Activated naive CD4-positive, alpha-beta T cell (primary cell): ENCODE measurements at places on chromosomes 16 and 17.
A peak's percentile ranks its signal among the peaks of the same experiment; 100 is the strongest.

GRCh38 chr16:68658341-68658973 lies 13.3 kb downstream of the CDH3 start:
- DNase-seq = no peak

GRCh38 chr17:72926171-72926570 lies 166.3 kb downstream of the SLC39A11 start:
- DNase-seq = no peak

DNA sequence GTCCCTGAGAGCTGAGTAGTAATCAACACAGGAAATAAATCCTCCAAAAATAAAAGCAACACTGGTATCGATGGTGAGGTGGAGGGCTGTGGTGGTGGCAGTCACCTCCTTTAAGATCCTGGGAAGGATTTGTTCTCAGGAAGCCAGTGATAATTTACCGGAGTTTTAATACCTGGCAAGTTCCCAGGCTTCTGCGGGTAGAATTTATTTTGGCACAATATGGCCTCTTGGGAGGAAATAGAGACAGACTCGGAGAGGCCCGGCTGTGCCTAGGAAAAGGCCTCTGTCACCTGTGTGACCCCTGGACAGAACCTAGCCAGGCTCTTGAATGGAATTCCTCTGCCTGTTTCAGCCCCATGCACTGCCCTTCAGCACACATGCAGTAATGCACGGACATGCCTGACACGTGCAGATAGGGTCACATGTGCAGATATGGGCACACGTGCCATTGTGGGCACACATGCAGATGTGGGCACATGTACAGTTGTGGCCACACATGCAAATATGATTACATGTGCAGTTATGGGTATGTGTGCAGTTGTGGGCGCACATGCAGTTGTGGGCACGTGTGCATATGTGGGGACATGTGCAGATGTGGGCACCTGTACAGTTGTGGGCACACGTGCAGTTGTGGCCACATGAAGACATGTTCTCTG lies 33.5 kb downstream of the MGAT5B start:
- DNase-seq = no peak

GRCh38 chr17:49755663-49756283 lies 8.2 kb downstream of the FAM117A start:
- no peak for DNase-seq

DNA sequence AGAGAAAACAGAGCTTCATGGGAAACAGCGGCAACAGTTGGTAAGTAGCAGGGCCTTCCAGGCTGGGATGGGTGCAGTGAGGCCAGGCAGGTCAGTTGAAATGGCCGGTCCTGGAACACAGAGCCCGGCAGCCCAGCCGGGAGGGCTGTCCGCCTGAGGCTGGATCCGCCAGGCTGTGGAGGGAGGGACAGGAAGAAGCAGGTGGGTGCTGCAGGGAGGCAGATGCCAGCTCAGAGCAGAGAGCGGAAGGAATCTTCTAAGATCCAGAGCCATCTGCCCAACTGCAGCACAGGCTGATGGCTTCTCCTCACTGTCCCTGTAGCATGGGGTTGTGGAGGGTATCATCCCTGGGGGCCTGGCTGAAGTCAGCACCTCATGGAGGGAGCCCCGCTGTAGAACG lies 599 bp downstream of the RNF112 start:
- no peak for DNase-seq

- DNase-seq = peak; percentile 29
Observed at GRCh38 chr16:12458591-12459358, 344.9 kb downstream of the CPPED1 start.

- no peak for DNase-seq
Observed at GRCh38 chr17:49353607-49354006, 8.4 kb downstream of the ZNF652 start.

GRCh38 chr16:11328172-11329070 lies 16.8 kb upstream of the RMI2 start:
- DNase-seq = peak; percentile 33

- no peak for DNase-seq
Observed at GRCh38 chr17:50879086-50879485, 12.9 kb upstream of the TOB1 start.

DNA sequence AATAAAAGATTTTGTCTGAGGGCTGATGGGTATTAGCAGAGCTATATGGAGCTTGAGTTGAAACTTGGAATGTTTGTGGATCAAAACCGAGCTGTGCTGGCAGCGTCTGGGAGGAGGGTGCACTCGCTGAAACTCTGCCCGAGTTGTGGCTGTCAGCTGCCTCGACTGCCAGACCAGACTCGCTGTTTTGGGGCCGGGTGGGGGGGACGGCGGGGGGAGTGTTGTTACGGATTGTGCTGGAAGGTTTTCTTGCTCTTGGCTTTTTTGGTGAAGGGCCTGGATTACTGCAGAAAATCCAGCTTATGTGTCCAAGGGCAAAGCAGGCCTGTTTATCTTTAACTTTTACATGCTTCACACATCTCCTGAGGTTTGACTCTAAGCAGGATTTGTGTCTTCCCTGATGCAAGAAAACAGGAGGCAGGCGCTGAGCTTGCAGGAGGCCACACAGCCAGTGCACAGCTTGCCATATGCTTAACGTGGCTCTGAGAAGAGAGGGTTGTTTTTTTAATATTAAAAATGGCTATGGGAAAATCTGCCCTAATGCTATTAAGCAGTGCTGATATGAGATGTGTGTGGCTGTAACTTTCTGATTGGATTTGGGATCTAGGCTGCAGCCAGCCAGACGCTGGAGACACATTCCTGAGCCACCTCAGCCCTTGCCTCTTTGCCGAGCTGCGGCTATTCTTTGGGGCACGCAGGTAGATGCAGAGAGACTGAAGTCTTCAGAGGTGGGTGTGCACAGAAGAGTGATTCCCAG lies 20.5 kb upstream of the RPTOR start:
- DNase-seq = no peak

DNA sequence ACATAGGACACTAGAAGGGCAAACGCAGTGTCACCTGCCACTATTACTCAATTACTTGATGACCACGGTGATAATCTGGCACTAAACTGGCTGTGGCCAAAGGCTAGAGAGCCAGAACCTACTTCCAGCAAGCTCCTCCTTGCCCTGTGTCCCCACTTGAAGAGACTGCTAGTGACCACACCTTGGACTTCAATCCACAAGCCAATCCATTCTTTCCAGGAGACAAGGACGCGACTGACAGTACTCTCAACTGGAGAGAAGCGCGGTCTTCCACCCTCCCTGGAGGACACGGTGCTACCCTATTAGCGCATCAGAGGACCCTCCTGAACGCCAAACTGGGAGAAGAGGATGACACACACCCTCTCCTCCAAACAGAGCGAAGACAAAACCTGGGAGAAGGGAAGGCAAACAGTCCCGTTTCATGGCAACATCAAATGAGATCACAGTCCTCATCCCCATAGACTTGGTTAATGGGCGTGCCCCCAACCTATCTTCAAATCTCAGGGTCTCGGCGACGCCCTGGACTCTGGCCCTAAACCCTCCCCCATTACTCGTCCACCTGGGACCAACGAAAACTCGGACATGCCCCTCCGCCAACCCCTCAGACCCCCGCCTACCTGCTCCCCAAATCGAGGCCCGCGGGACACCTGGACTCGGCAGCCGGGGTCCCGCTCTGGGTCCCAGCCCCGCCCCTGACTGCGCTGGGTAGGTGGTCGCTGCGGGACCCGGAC lies 508 bp downstream of the FLCN start:
- DNase-seq = no peak
